ENCODE measurements at places on chromosomes 1 and 21. TPM values are rescaled to one million over a fixed set of nuclear protein-coding genes. Genes with fewer than 3 reads are reported as not detected.

RGS1 gene
- 9.8 TPM for total RNA-seq

GRCh38 chr1:59539961-59540681, 243.2 kb downstream of the FGGY start:
- DNase-seq = no peak
- H3K36me3 ChIP-seq = no peaks in the 10 kb centered on the region
- H3K4me1 ChIP-seq = peaks cover 4% of the 10 kb centered on the region
- H3K27ac ChIP-seq = no peak overlapping the region

DNA sequence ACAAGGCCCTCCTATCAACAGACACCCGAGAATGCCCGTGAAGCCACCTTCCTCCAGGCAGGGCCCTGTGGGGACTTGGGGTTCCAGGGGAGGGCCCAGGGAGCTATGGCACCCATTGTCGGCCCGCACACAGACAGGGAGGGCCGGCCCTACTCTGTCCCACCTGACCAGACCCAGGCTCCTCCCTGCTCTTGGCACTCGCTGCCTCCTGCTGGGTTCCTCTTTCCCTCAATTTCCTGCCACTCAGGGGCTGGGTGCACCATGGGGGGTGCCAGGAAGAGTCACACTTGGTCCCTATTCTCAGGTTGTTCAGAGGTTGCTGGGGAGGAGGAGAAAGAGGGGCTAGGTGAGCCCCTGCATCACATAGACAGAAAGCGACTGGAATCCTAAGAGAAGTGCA, 8.0 kb upstream of the OXCT2 start:
- H3K36me3 ChIP-seq = no peaks in the 10 kb centered on the region
- H3K27ac ChIP-seq = no peak overlapping the region
- no peaks in the 10 kb centered on the region for H3K4me1 ChIP-seq
- no peak overlapping the region for H3K4me3 ChIP-seq

ANKRD65 gene
- total RNA-seq = 6.5 TPM

DNA sequence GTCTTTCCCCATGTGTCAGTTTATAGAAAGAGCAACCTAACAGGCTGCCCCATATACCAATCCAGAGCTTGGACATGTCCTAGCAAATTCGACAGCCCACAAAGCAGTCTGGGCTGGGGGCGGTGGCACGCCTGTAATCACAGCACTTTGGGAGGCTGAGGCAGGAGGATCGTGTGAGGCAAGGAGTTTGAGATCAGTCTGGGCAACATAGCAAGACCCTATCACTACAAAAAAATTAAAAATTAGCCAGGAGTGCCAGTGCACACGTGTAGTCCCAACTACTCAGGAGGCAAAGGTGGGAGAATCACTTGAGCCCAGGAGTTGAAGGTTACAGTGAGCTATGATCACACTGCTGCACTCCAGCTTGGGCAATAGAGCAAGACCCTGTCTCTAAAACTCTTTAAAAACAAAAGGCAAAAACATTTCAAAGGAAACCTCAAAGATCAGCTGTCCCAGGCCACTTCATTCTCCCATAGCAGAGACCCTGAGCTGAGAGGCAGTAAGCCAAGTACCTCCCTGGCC, 54.4 kb downstream of the SETD4 start:
- no peak for DNase-seq
- no peaks in the 10 kb centered on the region for H3K27me3 ChIP-seq
- H3K4me3 ChIP-seq = no peak overlapping the region

GRCh38 chr1:160058087-160058486, 11.9 kb downstream of the KCNJ10 start:
- H3K4me3 ChIP-seq = no peak overlapping the region
- H3K36me3 ChIP-seq = no peaks in the 10 kb centered on the region
- no peak for DNase-seq
- H3K27me3 ChIP-seq = peaks cover 19% of the 10 kb centered on the region

DNA sequence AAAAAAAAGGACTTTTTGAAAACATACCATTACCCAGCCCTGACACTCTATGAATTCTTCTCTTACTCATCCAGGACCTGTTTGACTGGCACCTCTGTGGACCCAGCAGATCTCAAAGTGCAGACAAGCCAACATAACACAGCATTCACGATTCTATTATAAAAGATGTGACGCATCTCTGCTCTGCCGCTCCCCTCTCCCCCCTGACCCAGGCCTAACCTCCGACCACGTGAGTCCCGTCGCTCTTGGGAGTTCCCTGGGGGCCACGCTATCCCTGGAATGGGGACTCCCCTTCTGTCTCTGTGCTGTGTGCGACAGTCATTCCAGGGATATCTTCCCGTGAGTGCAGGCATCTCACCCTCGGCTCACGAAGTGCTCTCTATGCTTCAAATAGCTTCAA, 21.1 kb downstream of the LRRC38 start:
- DNase-seq = no peak
- no peaks in the 10 kb centered on the region for H3K36me3 ChIP-seq
- no peak overlapping the region for H3K4me3 ChIP-seq

- DNase-seq = peak; percentile 47
- peaks cover 45% of the 10 kb centered on the region for H3K4me1 ChIP-seq
- H3K4me3 ChIP-seq = no peak overlapping the region
- H3K27ac ChIP-seq = peak overlapping the region; percentile 77
These were observed 46.5 kb upstream of the PRELP start for GRCh38 chr1:203428981-203429599.

DNA sequence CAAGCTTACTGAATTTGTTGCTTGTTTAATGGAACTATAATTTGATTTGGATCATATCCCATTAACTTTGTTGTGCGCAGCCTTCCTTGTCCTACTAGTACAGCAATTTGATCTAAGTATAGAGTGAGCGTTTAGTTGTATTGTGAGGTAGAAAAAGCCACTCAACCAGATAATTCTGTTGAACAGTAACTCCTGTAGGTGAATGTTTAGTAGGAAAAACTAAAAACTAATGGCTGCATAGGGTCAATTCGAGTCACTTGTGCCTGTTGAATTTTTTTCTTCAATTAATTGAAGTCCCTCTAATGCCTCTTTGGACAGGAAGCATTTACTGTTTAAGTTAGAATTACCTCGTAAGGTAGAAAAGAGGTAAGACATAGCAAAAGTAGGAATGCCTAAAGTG, 15.0 kb upstream of the EPHX1 start:
- H3K36me3 ChIP-seq = no peaks in the 10 kb centered on the region
- no peak overlapping the region for H3K27ac ChIP-seq
- no peak overlapping the region for H3K4me3 ChIP-seq
- H3K27me3 ChIP-seq = no peaks in the 10 kb centered on the region
- H3K4me1 ChIP-seq = no peaks in the 10 kb centered on the region
- DNase-seq = no peak

IL20 gene
- total RNA-seq = not detected

TCEA3 gene
- 30.2 TPM for total RNA-seq

GRCh38 chr1:6205849-6206519, at the start of gene RNF207:
Gene RNF207, plus strand, starts transcription at chr1:6206119. Its CDS starts 417 bp downstream, at chr1:6206536.
- peak within 1 kb of the TSS; percentile 37 for H3K4me3 ChIP-seq
- H3K27me3 ChIP-seq = no peaks in the 10 kb centered on the region
- H3K4me1 ChIP-seq = peaks cover 33% of the 10 kb centered on the region
- no peaks in the 10 kb centered on the region for H3K36me3 ChIP-seq
- DNase-seq = peak; percentile 91
- peak within 1 kb of the TSS; percentile 87 for H3K27ac ChIP-seq

GNG4 gene
- 6.1 TPM for total RNA-seq

DNA sequence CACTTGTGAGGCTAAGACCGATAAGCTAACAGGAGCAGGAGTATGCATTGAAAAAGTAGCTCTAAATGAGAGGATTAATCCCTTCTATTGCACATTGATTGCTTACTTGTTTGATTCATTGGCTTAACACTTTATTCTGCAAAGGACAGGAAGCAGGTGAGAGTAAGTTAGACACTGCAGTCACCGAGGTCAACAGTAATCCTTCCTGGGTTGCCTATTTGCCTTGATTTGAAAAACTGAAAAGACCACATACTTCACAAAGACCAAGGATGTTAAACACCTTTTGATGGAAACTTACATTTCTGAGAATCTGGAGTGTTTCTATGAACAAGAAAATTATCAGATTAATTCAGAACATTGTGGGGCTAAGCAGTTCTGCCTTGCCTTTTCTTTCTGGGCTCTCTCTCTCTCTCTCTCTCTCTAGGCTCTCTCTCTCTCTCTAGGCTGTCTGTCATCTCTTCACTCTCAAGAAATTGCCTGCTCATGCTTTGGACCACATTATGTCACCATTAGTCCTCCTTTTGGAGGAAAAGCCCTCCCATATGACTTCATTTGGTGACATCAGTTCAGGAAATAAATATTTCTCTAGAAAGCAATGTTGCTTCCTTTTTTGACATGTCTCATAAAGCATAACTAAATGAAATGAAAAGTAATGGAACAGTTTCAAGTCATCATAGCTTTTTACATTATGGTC, 103.8 kb downstream of the TNFSF18 start:
- H3K36me3 ChIP-seq = no peaks in the 10 kb centered on the region
- H3K27ac ChIP-seq = no peak overlapping the region
- no peak overlapping the region for H3K4me3 ChIP-seq
- no peak for DNase-seq

GRCh38 chr1:3013371-3014049, 7.8 kb upstream of the ACTRT2 start:
- no peak overlapping the region for H3K27ac ChIP-seq
- no peaks in the 10 kb centered on the region for H3K4me1 ChIP-seq
- no peak for DNase-seq
- no peaks in the 10 kb centered on the region for H3K27me3 ChIP-seq
- no peak overlapping the region for H3K4me3 ChIP-seq
- no peaks in the 10 kb centered on the region for H3K36me3 ChIP-seq

- H3K27me3 ChIP-seq = no peaks in the 10 kb centered on the region
- no peak for DNase-seq
- H3K27ac ChIP-seq = no peak overlapping the region
- H3K36me3 ChIP-seq = no peaks in the 10 kb centered on the region
- H3K4me1 ChIP-seq = no peaks in the 10 kb centered on the region
- no peak overlapping the region for H3K4me3 ChIP-seq
These were observed 40.3 kb downstream of the ZZZ3 start for GRCh38 chr1:77642196-77642595.

- no peaks in the 10 kb centered on the region for H3K36me3 ChIP-seq
- no peak overlapping the region for H3K4me3 ChIP-seq
- H3K4me1 ChIP-seq = no peaks in the 10 kb centered on the region
- H3K27ac ChIP-seq = no peak overlapping the region
- H3K27me3 ChIP-seq = no peaks in the 10 kb centered on the region
- no peak for DNase-seq
These were observed 57.0 kb downstream of the VPS26C start for GRCh38 chr21:37210130-37210529.

- H3K27ac ChIP-seq = no peak overlapping the region
- H3K27me3 ChIP-seq = no peaks in the 10 kb centered on the region
- H3K4me3 ChIP-seq = no peak overlapping the region
- DNase-seq = no peak
These were observed 14.3 kb downstream of the TRIM11 start for GRCh38 chr1:228392111-228392936.

GRCh38 chr1:6911974-6912373, 126.7 kb downstream of the CAMTA1 start:
- H3K4me1 ChIP-seq = no peaks in the 10 kb centered on the region
- no peaks in the 10 kb centered on the region for H3K36me3 ChIP-seq
- H3K4me3 ChIP-seq = no peak overlapping the region

- H3K27ac ChIP-seq = no peak overlapping the region
- H3K4me3 ChIP-seq = no peak overlapping the region
- H3K36me3 ChIP-seq = no peaks in the 10 kb centered on the region
These were observed 24.8 kb downstream of the FBXO2 start for GRCh38 chr1:11629184-11630016.

GRCh38 chr21:42237577-42237976, 18.6 kb downstream of the ABCG1 start:
- no peaks in the 10 kb centered on the region for H3K36me3 ChIP-seq
- H3K4me1 ChIP-seq = peaks cover 40% of the 10 kb centered on the region
- DNase-seq = no peak
- H3K4me3 ChIP-seq = no peak overlapping the region
- no peak overlapping the region for H3K27ac ChIP-seq

GRCh38 chr1:30834253-30834652, 74.3 kb downstream of the SDC3 start:
- no peaks in the 10 kb centered on the region for H3K27me3 ChIP-seq
- H3K36me3 ChIP-seq = no peaks in the 10 kb centered on the region
- no peak for DNase-seq
- H3K4me1 ChIP-seq = no peaks in the 10 kb centered on the region
- H3K4me3 ChIP-seq = no peak overlapping the region

- peaks cover 24% of the 10 kb centered on the region for H3K4me1 ChIP-seq
- no peaks in the 10 kb centered on the region for H3K27me3 ChIP-seq
- peak overlapping the region; percentile 78 for H3K27ac ChIP-seq
These were observed 932 bp upstream of the RAB7B start for GRCh38 chr1:206003854-206004800.

DNA sequence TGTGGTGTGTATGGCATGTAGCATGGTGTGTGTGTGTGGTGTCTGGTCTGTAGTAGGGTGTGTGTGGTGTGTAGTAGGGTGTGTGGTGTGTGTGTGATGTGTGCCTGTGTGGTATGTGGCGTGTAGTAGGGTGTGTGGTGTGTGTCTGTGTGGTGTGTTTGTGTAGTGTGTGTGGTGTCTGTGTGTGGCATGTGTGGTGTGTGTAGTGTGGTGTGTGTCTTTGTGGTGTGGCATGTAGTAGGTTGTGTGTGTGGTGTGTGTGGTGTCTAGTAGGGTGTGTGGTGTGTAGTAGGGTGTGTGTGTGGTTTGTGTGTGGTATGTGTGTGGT, 85.5 kb downstream of the SYT2 start:
- peaks cover 8% of the 10 kb centered on the region for H3K4me1 ChIP-seq
- DNase-seq = no peak
- no peak overlapping the region for H3K27ac ChIP-seq
- no peaks in the 10 kb centered on the region for H3K36me3 ChIP-seq
- no peaks in the 10 kb centered on the region for H3K27me3 ChIP-seq
- no peak overlapping the region for H3K4me3 ChIP-seq

DNA sequence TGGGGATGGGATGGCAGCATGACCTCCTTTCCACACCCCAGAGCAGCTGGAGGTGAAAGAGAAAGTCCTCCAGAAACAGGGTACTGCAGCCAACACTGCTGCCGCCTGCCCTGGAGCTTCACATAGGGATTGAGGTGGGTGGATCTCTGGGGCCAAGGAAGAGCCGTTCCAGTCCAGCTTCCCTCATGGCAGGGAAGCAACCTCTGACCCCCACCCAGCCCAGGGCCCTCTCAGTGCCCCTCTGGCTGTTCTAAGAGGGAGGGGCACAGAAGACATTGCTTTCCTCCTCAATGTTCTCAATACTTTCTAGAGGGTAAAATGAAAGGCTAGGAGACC, 5.7 kb downstream of the KIF21B start:
- H3K4me3 ChIP-seq = no peak overlapping the region
- H3K36me3 ChIP-seq = no peaks in the 10 kb centered on the region
- no peak overlapping the region for H3K27ac ChIP-seq
- peaks cover 23% of the 10 kb centered on the region for H3K4me1 ChIP-seq
- peaks cover 10% of the 10 kb centered on the region for H3K27me3 ChIP-seq

- DNase-seq = no peak
- no peaks in the 10 kb centered on the region for H3K27me3 ChIP-seq
- no peaks in the 10 kb centered on the region for H3K36me3 ChIP-seq
- peaks cover 26% of the 10 kb centered on the region for H3K4me1 ChIP-seq
- H3K27ac ChIP-seq = no peak overlapping the region
- no peak overlapping the region for H3K4me3 ChIP-seq
These were observed 12.3 kb upstream of the HES5 start for GRCh38 chr1:2542246-2542915.
